Vagina (tissue), 2 donors: ENCODE measurements at places on chromosomes 3 and 15. TPM values are rescaled to one million over a fixed set of nuclear protein-coding genes. Genes with fewer than 3 reads are reported as not detected.

DNA sequence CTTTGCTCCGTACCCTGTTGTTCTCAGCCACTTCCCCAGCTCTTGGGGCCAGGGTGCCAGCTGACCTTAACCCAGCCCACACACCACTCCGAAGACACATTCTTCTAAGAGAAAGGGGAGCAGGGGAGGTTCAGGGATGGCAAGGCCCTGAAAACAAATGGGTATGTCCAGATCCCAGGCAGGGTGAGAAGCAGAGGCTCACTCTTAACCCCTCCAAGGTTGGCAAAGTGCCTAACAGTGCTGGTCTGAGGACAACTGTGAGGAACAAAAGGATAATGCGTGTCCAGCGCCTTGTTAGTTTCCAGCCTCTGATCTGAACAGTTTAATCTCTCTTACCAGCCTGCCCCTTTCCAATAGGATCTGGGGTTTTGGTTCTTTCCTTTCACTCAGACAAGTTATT is 1.5 kb downstream of the TMEM44 start:
- no peaks in the 10 kb centered on the region for H3K27me3 ChIP-seq
- H3K36me3 ChIP-seq = no peaks in the 10 kb centered on the region
- H3K4me1 ChIP-seq = peaks cover 6% of the 10 kb centered on the region

GRCh38 chr3:155285936-155286335 is 7.5 kb downstream of the STRIT1 start:
- H3K36me3 ChIP-seq = no peaks in the 10 kb centered on the region
- no peaks in the 10 kb centered on the region for H3K4me1 ChIP-seq
- no peak for DNase-seq
- no peaks in the 10 kb centered on the region for H3K27me3 ChIP-seq
- H3K27ac ChIP-seq = no peak overlapping the region

GRCh38 chr3:5766848-5767247 is 579.3 kb downstream of the EDEM1 start:
- no peak overlapping the region for H3K4me3 ChIP-seq
- no peaks in the 10 kb centered on the region for H3K27me3 ChIP-seq
- DNase-seq = no peak

- H3K36me3 ChIP-seq = no peaks in the 10 kb centered on the region
- peaks cover under 1% of the 10 kb centered on the region for H3K4me1 ChIP-seq
- H3K27ac ChIP-seq = no peak overlapping the region
- no peaks in the 10 kb centered on the region for H3K27me3 ChIP-seq
These were observed 129.8 kb upstream of the CTDSPL start for GRCh38 chr3:37731895-37732294.

DNA sequence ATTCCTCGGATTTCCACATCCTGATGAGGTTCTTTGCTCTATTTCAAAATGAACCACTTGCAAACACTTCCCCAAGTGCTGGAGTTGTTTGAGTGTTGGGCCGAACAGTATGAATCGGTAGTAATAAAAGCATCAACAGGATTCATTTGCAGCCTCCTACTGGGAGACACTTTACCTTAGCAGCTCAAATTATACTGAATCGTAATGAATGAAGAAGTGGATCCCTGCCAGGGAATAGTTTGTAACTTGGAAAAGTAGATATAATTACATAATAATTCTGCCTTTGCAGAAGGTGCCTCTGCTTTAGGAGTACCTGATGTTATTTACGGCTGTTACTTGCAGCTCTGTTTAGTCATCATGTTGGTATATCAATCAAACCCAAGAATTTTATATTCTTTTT is 669.1 kb downstream of the CADM2 start:
- no peaks in the 10 kb centered on the region for H3K36me3 ChIP-seq
- no peaks in the 10 kb centered on the region for H3K4me1 ChIP-seq
- H3K4me3 ChIP-seq = no peak overlapping the region
- DNase-seq = no peak
- H3K27me3 ChIP-seq = no peaks in the 10 kb centered on the region

GRCh38 chr15:73981761-73982221 is 10.3 kb downstream of the STOML1 start:
- H3K4me3 ChIP-seq = no peak overlapping the region
- H3K4me1 ChIP-seq = peaks cover 56% of the 10 kb centered on the region
- peak overlapping the region; percentile 96 for H3K27ac ChIP-seq
- no peaks in the 10 kb centered on the region for H3K27me3 ChIP-seq
- no peak for DNase-seq

GRCh38 chr3:108403686-108404345 is 106.6 kb downstream of the MYH15 start:
- H3K27ac ChIP-seq = no peak overlapping the region
- no peaks in the 10 kb centered on the region for H3K4me1 ChIP-seq
- H3K36me3 ChIP-seq = no peaks in the 10 kb centered on the region
- H3K27me3 ChIP-seq = no peaks in the 10 kb centered on the region
- DNase-seq = no peak

- H3K27ac ChIP-seq = no peak overlapping the region
- no peaks in the 10 kb centered on the region for H3K27me3 ChIP-seq
- no peaks in the 10 kb centered on the region for H3K36me3 ChIP-seq
- H3K4me1 ChIP-seq = peaks cover 12% of the 10 kb centered on the region
These were observed 26.0 kb downstream of the FBXW12 start for GRCh38 chr3:48397767-48398681.

DNA sequence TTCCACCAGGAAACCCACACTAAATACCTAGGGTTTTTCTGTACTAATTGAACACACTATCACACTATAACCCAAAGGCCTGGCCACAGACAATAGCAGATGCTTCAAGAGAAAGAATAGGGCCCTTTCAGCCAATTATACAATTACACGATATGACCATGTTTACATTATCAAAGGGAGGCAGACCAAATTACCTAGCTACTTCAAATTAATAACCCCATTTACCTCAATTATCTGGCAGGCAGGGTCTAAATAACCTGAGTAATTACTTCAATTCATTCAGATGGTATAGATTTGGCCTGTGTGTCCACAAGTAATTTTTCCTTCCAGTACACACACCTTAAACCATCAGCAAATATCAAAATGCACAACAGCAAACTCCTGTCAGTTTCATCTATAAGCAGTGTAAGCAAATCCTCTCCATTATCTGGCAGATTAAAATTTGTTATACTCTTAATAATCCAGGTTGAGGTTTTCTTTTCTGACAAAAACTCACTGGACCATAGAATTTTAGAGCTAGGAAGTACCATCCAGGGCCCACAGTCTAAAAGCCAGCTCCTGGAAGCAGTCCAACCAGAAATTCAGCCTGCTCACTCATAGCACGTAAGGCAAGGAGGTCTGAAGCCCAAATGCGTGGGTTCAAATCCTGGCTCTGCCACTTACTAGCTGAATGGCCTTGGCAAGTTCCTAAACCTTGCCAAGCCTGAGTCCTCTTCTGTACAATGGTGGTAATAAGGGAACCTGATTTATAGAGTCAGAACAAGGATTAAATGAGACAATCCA is 51.8 kb downstream of the RFTN1 start:
- no peaks in the 10 kb centered on the region for H3K27me3 ChIP-seq
- no peak for DNase-seq
- no peaks in the 10 kb centered on the region for H3K4me1 ChIP-seq
- H3K36me3 ChIP-seq = no peaks in the 10 kb centered on the region
- H3K27ac ChIP-seq = no peak overlapping the region

The CCR9 gene
- not detected for total RNA-seq

The TEX55 gene
- not detected for total RNA-seq

The MAGEL2 gene
- 2.0 TPM for total RNA-seq
